Stimulated activated memory B cell treated with anti-CD40 and anti-IgM and Interleukin-4, amounts not matched to agents 10 μg/mL and 1 μg/mL and 100 μg/mL, for 72 hours (primary cell): ENCODE measurements at places on chromosomes 1 and 21.

- ATAC-seq, result no peak
Observed at GRCh38 chr1:29052941-29053340, 70.8 kb downstream of the TMEM200B start.

- ATAC-seq, result no peak
Observed at GRCh38 chr1:231971397-231972110, 345.0 kb downstream of the DISC1 start.

DNA sequence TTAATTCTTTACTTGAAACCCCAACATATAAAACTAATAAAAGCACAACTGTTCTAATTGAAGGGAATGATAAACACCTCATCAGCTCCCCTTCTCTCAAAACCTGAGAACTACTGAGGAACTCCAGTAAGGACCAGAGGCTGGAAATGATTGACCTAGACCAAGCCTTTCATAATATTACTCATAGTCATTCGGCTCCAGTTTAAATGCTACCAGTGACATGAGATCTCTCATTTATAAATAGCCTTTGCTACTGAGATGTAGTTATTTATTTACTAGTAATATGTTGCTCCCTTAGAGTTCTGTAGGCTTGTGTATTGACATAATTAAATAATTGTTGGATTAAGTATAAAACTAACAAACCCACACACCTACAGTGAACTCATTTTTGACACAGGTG, 209.8 kb upstream of the PRMT6 start:
- no peak for ATAC-seq

GRCh38 chr1:147497826-147498225, 43.5 kb upstream of the BCL9 start:
- no peak for ATAC-seq

- no peak for ATAC-seq
Observed at GRCh38 chr1:165389609-165390008, 33.1 kb upstream of the LMX1A start.

DNA sequence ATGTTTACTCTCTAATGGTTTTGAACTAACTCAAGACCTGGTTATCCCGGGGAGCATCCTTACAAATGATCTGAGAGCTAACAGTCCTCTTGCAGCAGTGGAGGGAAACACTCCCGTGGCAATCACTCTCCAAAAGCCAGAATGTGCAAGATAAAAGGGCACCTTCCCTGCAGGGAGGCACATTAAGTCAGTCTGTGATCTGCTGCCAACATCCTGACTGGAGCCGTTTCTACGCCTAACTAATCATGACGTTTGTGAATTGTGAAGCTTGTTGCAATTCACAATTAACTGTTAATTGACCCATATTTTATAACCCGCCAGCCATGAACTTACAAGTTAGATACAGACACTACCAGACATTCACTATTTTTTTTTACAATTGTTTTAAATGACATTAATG, 52.1 kb upstream of the LGALS8 start:
- ATAC-seq, result no peak

DNA sequence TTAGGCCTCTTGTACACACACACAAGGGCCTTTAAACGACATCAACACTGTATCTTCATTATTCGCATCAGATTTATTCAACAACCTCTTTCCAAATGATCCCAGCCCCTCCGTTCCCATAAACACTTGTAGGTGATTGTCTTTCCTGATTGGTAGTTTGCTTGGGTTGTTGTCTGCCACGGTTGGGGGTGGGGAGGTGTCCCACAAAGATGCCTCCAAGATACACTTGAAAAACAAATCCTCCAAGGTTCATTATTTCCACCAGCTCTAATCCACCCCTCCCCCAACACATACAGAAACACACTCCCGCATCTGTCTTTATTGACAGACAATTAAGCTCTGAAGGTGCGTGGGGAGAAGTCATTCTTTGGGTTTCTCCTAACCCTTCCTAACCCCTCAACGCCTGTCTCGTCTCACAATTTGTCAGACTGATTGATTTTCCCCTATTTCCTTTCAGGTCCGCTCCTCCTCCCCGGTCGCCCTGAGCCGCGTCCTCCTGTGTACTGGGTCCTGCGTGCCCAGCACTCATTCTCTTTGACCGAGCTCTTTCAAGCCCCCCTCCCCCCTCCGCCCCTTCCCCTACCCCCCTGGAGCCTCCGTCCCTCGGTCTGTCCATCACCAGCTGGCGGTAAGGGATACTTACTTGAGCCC, 1.4 kb downstream of the WDR26 start:
- ATAC-seq, result no peak

DNA sequence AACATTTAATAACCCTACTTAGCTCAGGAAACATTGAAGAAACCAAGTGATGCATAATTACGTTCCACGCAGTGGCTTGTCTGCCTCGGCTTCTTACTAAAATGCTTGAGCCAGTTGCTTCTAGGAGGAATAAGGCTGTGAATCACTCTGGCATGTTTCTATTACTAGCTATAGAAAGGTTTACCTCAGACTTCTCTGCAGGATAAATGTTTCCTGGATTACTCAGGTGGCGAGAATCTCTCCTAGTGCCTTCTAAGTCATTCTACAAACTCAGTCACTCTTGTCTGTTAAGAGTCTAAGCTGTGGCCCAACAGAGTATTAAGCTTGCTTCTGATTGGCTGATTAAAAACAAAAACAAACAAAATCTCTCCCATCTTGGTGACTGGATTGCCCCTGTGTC, 92.0 kb upstream of the RALGPS2 start:
- ATAC-seq, result no peak

DNA sequence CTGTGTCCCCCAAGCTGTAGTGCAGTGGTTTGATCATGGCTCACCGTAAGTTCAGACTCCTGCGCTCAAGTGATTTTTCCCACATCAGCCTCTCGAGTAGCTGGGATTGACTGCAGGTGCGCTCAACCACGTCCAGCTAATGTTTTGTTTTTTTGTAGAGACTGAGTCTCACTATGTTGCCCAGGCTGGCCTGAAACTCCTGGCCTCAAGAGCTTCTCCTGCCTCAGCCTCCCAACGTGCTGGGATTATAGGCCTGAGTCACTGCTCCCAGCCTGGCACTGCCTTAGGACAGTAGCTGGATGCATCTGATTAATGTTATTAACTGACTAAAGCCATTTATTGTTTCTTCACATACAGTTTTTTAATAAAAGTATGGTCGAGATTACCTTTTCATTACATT, 40.2 kb downstream of the RNF11 start:
- no peak for ATAC-seq

GRCh38 chr1:22111620-22112019, 31.3 kb downstream of the WNT4 start:
- ATAC-seq, result no peak

GRCh38 chr1:107141491-107142126, 770 bp downstream of the NTNG1 start:
- ATAC-seq, result peak; percentile 76

DNA sequence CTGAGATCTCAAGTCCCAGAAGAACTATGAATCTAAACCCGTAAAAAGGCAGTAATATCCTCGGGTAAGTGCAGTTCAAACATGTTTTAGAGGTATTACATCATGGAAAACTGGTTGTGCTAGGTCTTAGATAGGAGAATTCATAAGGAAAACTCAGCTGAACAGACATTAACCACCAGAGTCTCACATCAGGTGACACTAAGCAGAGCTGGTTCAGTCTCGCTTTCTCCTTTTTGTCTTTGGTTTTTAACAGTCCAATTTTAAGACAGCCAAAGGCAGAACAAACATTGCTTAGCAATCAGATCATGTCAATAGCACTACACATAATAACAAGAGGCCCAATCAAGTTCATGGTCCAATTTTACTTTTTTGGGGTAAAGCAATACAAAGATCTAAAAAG, 63.1 kb upstream of the MUTYH start:
- ATAC-seq, result no peak

DNA sequence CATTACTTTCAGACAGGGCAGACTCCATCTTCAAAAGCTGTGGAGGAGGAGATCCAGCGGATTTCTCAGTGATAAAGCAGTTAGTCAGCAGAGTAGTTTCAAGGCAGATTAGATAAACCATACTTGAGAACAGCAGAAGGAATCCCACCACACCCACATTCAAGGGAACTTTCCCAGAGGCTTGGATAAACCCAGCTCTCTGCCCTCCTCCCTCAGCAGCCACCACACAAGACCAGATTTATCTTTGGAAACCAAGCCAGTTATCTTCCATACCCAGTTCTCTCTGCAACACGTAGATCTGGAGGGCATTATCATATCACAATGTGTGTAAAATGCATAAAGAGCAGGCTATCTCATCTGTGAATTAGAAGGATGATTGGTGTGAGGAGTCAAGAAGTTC, 40.2 kb downstream of the GFI1 start:
- ATAC-seq, result no peak

DNA sequence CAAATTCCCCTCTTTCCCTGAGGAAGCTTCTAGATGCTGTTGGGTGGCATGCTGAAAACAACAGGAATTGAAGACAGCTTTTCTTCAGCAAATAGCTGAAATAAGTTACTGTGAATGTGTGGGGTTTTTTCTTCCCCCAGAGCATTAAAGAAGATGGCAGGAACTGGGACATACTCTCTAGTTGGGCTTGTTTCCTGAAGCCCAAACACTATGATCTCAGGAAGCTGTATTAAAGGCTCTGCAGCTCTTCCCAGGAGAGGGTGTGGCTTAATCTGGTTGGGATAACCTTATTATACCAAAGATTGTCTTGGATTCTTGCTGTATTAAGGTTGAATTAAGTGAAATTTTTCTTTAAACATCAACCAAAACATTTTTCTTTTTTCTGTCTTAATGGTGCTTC, 64.9 kb upstream of the LMO4 start:
- ATAC-seq, result no peak

GRCh38 chr1:202616355-202616915, 93.8 kb downstream of the SYT2 start:
- peak; percentile 76 for ATAC-seq

GRCh38 chr1:53577761-53578100, 118.5 kb downstream of the DMRTB1 start:
- ATAC-seq, result no peak

DNA sequence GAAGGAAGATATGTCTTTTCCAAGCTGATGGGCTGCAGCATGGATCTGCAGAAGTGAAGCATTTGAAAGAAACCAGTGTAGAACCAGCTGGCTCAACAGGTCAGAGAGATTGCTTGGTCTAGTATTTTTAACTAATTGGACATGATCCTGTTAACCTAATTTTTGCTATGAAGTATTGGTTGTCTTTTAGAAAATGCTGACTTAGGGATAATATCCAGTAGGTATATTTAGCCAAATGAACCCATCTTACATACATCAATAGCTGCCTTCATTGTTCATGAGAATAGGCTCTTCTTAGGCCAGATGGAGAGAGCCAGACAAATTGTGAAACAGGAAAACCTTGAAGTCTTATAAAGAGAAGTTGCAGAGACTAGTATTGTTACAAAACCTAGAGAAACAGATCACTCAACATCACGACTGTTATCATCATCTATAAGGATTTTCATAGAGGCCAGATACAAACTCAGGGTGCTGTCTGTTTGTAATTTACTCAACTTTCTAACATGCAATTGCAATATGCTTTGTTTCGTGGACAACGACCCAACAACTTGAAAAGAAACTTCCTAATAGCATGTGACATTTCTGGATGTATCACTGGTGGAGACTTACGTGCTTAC, 148.2 kb downstream of the DISC1 start:
- ATAC-seq, result no peak

DNA sequence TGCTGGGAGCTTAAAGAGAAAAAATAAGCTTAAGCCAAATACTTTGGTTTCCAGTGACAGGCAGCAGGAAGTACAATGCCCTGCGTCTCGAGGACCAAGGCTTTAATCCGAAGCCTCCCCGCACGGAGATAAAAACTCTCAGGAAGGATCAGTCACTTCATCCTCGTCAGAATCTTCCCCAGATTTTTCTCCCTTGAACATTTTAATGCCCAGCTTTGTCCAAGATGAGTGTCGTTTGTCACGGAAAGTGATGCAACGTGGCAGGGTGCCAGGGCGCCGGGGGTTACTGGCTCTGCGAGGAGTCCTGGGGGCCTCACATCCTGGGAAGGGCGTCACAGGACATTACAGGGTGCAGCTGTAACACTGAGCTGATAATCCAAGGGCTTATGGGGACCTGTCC, 25.2 kb upstream of the PCBP3 start:
- ATAC-seq, result no peak

DNA sequence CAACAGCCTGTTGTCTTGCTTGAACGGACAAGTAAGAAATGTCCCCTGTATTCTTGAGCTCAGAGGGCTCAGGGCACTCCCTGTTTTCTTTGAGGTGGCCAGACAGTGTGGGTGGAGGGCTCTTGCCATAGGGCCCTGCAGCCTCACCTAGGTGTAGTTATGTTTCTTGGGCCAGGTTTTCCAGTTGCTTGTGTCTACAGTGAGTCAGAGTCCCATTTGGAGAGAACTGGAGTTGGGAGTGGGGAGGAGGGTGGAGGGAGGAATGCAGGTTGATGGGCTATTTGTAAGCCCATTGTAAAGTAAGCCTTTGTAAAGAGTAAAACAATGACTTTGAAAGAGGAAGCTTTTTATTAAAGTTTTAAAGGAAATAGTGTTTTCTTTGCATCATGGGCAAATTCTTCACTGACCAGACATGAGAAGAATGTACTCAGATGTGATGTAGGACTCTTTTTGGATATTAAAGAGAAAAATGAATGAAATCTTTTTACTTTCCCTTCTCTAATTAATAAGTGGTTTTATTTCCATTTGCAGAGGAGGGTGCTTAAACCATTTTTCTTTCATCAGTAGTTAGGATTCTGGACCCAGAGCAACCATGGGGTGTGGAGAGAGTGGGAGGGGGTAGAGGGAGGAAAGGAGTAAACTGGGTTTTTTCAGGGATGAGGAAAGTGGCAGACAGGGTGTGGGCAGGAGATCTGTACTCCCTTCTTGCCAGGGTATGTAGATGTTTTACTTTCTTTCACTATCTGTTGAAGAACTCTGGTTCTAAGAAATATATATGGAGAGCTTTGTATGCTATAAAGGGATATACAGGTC, 45.1 kb upstream of the MACF1 start:
- no peak for ATAC-seq

DNA sequence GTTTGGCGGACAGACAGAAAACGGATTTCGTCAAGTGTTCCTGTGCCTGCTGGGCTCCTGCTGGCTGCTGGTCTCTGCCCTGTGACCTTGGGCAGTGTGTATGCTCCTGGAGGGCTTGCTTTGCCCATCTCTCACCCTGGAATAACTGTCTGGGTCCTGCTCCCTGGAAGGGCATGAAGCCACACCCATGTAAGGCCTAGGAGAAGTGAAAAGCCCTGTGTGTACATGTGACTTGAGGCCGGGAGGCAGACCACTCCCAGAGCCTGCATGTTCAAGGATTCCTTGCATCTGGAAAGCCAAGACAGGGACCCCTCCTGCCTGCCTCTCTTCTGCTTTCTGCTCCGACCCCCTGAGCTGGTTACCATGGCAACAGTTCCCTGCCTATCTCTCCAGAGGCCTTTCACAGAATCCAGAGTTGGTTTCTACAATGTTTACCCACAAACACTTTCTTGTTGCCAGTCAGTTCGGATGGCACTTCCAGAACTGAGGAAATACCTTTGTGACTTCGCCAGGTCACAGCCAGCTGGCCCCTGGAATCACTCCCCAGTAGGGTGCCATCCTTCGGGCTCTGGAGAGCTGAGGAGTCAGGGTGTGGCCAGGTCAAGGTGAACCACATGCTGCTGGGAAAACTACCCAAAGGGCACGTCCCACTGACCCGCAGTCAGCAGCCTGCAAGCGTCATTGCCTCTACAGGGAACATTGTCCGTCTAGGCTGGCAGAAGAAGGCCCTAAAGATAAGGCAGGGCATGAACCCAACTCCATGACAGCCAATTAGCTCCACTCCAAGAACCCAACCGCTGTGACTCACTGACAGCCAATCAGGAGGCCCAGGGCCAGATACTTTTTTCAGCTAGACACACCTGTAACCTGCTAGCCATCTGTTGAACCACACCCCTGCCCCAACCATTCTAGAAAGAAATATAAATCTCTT, 14.7 kb upstream of the GPR37L1 start:
- ATAC-seq, result no peak
